ENCODE measurements at places on chromosomes 1 and 21.

DNA sequence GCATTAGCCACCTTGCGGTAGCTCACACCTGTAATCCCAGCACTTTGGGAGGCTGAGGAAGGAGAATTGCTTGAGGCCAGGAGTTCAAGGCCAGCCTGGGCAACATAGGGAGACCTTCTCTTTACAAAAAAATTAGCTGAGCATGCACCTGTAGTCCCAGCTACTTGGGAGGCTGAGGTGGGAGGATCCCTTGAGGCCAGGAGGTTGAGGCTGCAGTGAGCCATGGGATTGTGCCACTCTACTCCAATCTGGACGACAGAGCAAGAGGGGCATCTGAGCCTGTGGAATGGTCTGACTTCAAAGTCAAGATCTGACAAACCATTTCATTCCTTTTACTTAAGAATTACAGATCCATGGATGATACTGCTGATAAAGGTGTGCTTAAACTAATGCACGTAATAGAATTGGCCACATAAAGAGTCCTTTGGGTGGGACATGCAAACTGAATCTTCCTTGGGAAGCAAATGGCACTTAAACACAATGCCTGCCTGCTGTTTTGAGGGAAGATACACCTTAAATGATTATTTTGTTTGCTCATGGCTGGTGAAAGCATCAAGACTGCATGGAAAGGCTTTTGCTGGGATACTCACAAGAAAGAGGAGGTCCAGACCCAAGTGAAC, 2.5 kb upstream of the TMEM201 start:
- DNase-seq: no peak

GRCh38 chr1:228180959-228181644, 15.5 kb downstream of the IBA57 start:
- no peak for DNase-seq

DNA sequence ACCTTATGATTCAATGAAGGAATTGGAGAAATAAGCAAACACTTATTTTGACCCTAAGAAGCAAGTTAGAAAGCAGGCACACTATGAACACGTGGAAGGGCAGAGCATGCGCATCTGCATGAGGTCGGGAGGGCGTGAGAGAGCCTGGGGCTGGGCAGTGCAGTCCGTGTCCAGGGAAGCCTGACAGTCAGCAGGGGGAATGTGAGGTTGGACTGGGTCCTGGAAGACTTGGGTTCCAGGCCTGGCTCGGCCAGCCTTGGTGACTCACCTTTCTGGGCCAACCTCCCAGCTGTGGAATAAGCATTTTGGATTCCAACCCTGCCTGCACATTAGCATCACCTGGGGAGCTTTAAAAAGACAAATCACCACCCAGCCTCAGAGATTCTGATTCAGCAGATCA, 26.6 kb upstream of the LMX1A start:
- no peak for DNase-seq

DNA sequence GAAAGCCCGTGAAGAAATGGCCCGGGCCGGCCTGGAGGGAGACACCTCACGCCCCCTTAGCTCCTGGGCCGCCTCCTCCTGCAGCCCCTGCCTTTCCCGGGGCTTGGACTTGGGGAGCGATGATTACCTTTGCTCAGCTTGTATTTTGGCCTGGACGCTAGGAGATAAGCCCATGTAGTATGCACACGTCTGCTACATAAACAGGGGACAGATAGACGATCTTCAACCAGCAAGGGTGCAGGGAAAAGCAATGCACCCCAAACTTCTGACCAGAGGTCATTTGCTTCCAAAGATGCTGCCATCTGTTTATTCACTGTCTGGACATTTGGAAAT, 936 bp downstream of the TP73 start:
- DNase-seq: no peak

- DNase-seq: no peak
Measured at GRCh38 chr1:25991937-25992688, 5.8 kb downstream of the PAFAH2 start.

Data from activated T-cell treated with anti-CD3 and anti-CD28 coated beads for 1 hour (primary cell).